HFFc6 (cell line): ENCODE measurements at places on chromosomes 1 and 21.

GRCh38 chr1:8374812-8375211 is 56.9 kb downstream of the SLC45A1 start:
- DNase-seq: peak; percentile 45

DNA sequence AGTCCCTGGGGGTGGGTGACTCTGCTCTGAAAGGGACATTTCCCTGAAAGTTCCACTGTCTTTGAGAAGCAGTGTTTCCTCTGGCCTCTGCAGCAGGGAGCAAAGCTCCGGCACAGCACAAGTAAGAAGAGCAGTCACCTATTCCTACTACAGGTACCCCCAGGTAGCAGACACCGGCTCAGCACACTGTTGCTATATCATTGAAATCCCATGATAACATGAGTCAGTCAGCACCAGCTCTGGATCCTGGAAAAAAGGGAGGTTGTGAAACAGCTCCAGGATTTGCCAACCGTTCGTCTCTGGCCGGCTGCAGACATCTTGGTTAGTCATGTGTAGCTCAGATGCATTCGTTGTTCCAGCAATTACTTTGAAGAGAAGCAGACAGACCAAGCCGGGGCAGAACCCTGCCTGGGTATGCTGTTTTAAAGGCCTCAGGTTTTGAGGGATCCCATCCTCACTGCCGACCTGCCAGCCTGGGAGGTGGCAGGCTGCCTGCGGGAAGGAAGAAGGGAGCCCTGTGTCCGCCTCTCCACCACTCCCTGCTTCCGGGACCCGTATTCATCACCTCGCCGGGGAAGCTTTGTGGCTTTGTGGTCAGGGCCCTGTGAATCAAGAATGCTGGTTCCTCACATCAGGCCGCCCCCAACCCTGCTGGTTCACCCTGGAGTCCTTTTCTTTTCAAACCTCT is 139.2 kb downstream of the CLIC6 start:
- DNase-seq: peak; percentile 95

DNA sequence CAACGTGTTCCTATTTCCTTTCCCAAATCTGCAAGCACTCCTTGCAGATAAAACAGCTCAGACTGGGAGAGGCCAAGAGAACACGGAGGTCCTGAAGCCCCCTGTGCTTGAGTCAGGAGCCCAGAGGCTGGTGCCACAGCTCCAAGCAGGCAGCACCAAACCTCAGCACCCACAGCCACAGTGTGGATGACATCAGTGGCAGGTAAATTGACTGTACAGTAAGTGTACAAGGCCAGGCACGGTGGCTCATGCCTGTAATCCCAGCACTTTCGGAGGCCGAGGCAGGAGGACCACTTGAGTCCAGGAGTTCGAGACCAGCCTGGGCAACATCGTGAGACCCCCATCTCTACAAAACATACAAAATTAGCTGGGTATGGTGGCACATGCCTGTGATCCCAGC is 1.9 kb upstream of the COL6A1 start:
- DNase-seq: no peak

DNA sequence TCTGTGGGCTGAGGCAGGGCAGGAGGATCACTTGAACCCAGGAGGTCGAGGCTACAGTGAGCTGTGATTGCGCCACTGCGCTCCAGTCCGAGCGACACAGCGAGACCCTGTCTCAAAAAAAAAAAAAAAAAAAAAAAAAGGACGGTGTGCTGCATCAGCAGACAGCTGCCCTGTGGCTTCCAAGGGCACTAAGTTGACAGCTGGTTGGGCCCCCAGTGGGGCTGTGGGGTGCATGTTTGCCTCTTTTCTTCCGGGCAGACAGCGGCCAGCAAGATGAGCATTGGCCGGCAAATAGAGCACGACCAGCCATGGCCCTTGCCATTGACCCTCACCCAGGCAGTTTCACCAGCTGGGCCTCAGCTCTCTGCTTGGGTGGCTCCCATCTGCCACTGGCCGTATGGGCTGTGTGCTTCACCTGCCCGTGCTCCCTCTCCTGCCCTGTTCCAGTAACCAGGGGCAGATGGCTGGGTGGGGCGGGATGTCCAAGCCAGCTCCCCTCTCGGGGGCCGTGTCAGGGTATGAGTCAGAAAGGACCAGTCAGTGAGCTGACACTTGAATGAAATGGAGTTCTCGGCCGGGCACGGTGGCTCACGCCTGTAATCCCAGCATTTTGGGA is 12.3 kb upstream of the SLC25A34 start:
- DNase-seq: no peak
